ENCODE measurements at places on chromosomes 5 and 9.

DNA sequence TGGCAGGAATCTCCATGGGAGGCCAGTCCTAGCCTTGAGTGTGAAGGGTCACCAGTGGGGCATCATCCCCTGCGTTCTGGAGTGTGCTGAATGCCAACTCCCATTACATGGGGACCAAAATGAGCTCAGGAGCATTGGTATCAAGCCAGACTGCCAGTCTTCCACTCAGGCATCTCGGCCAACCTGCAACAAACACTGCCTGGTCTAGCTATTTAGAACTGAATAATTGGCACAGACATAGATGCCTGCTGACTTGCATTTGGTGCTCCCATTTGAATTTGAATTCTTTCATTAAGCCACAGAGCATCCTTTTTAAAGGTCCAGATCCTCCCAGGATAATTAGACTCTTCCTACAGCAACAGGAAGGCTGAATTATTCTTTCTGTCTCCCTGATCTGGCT is 116.6 kb upstream of the ABCA1 start:
- no peak for DNase-seq

DNA sequence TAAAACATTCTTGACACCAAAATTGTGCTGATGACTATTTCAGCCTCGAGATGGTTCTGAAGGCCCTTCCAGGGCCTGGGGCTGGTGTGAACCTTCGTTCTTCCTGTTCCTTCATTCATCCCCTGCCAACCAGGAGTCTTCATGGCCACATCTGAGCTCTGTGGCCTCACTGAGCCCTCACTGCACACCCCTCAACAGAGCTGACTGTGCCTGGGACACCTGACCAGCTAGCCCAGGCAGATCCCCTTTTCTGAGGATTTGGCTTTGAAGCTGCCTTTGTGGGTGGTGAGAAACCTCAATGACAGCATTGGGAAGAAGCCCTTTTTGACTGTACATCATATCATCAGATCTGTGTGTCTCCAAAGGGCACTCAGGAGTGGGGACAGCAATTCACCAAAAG is 13.8 kb downstream of the AK8 start:
- DNase-seq = no peak

- DNase-seq = peak; percentile 70
Observed at GRCh38 chr9:78972303-78972999, 599.3 kb upstream of the TLE4 start.

DNA sequence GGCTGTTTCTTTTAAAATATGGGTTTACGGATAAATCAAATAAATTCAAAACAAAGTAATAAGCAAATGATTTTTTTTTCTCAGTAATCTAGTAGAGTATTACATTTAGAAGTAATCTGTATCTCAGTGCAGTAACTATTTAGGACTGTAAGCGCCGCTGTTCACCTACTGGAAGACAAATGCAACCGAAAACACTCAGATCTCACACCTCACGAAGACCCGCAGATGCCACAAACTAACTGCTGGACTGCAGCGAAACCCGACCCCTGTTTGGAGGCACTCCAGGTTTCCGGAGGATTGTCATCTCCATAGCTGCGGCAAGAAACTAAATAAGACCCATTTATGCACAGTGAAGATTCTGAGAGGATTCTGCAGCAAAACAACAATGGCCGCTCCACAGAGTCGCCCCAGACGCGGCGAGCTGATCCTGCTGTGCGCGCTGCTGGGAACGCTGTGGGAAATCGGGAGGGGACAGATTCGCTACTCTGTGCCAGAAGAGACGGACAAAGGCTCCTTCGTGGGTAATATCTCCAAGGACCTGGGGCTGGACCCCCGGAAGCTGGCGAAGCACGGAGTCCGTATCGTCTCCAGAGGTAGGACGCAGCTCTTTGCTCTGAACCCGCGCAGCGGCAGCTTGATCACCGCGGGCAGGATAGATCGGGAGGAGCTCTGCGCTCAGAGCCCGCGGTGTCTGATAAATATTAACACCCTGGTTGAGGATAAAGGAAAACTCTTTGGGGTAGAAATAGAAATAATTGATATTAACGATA is at the start of gene PCDHGA8:
TSS of gene PCDHGA8 (plus strand) at position 205 of the 770 bp plus-strand sequence. CDS start at position 386, 181 bp downstream.
- no peak for DNase-seq

DNA sequence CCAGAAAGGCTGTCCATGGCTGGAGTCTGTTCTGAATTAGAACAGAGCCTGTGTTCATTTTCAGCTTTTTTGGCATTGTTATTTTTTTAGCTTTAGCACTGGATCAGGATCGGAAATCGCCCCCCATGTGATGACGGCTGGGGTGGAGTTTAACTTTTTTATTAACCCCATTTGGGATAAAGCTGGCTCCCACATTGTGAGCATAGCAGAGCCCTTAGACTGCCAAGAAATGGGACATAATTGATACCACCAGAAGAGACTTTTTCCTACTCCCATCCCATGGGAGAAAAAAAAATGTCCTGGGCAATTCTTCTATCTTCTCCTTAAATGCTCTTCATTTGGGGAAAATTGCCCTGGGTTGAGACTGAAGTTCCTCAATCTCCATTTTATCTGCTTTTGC is 52.4 kb downstream of the SLIT3 start:
- DNase-seq = no peak

GRCh38 chr5:24512423-24512822 is 132.4 kb downstream of the CDH10 start:
- no peak for DNase-seq

- DNase-seq = no peak
Observed at GRCh38 chr5:64929833-64930232, 161.1 kb downstream of the CWC27 start.

- DNase-seq = no peak
Observed at GRCh38 chr9:85944672-85945071, 3.7 kb downstream of the NAA35 start.

DNA sequence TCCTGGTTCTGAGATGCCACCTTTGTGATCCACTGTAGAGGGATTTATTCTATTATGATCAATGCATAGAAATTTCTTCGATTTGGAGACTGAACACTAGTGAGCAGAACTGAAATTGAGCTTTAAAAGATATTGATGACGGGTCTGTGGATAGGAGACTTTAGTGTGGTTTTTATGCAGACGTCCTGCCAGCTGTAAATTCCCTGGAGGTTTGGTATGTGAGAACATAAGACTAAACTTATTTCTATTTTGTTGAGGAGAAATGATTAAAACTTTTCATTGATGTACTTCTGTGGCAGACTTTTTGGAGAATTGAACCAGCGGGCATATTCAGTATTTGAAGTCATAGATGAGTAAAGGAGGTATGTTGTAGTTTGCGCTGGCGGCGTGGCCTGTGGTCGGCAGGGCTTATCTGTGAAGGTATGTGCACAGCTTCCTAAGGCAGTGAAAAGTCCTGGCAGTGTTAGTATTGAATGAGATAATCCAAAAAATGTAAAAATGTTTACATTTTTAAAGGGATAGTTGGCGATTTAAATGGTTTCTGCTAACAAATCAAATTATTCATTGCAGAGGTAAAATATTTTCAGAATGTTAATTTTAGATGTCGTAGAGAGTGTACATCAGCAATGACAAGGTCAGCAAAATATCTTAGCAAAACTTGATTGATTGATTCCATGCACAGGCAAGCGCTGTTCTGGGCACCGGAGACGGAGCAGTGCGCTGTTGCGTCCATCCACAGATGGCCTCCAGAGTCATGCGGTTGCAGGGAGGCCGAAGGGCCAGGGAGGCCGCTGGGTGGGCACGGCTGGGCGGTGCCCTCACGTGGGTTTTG is 20.4 kb downstream of the TENT4A start:
- DNase-seq = no peak

DNA sequence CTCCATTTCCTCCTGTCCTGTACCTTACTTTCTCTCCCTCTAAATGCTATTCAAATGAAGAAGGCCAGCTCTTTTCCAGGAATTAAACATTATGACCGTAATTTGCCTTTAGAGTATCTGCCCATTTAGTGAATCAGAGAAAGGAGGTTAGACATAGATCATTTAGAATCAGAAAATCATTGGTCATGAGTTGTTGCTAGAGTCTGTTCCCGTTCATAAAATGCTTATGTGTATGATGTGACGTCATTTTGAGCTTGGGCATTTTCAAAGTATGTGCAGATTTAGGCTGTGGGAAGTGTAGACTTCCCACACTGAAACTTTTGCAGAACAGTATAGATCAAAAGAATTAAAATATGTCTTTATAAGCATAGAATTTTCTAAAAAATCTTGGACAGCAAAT is 163.0 kb downstream of the ALDH1A1 start:
- DNase-seq = no peak

- no peak for DNase-seq
Observed at GRCh38 chr5:125597338-125597737, 825.9 kb upstream of the GRAMD2B start.

- DNase-seq = no peak
Observed at GRCh38 chr5:3854188-3854821, 258.7 kb downstream of the IRX1 start.

- no peak for DNase-seq
Observed at GRCh38 chr5:117623042-117623805, 1048.6 kb upstream of the SEMA6A start.

GRCh38 chr5:14174230-14174636 is 31.1 kb downstream of the TRIO start:
- peak; percentile 66 for DNase-seq

DNA sequence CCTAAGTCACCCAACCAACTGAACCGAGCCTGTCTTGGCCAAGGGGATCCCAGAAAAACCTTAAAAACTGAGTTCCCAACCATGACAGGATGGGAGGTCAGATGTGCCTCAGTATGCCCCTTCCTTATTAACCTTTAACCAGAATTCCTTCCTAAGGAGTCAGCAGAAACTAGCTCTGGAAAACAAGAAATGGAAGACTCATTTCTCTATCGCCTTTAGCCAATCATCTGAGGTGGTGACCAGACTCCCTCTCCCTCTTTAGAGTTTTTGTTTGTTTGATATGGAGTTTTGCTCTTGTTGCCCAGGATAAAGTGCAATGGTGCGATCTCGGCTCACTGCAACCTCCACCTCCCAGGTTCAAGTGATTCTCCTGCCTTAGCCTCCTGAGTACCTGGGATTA is 37.5 kb downstream of the SLC28A3 start:
- no peak for DNase-seq

DNA sequence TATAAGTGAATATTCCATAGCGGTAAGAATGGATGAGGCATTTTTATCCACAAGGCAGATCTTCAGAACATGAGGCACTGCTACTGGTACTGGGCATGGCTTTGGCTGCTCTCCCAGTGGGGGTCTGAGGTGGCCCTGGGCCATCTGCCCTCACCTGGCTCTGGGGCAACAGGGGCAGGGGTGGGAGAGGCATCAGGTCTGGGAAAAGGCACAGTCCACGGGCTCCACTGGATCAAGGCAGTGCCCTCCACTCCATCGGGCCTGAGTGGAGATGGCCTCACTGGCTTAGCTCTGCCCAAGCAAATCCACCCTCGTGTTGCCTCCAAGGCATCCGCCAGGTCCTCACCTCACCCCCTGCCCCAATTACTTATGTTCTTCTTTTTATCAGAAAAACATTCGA is 10.9 kb upstream of the NKD2 start:
- no peak for DNase-seq

DNA sequence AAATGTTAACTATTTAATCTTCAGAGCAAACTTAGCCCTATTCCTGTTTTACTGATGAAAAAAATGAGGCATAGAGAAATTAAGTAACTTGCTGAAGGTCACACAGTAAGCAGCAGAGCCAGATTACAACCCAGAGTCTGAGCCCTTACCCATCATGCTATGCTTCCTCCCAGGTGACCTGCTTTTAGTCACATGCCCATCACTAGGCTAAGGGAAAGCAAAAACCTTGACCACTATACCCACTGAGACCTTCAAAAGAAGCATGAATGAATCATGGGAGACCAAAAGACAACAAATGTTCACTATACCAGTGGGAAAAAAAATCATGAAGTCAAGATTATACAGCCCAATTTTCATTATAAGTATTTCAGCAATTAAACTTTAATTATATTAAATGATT is 5.3 kb upstream of the HAUS6 start:
- DNase-seq = no peak

- no peak for DNase-seq
Observed at GRCh38 chr9:130805510-130806326, 29.3 kb upstream of the ABL1 start.

DNA sequence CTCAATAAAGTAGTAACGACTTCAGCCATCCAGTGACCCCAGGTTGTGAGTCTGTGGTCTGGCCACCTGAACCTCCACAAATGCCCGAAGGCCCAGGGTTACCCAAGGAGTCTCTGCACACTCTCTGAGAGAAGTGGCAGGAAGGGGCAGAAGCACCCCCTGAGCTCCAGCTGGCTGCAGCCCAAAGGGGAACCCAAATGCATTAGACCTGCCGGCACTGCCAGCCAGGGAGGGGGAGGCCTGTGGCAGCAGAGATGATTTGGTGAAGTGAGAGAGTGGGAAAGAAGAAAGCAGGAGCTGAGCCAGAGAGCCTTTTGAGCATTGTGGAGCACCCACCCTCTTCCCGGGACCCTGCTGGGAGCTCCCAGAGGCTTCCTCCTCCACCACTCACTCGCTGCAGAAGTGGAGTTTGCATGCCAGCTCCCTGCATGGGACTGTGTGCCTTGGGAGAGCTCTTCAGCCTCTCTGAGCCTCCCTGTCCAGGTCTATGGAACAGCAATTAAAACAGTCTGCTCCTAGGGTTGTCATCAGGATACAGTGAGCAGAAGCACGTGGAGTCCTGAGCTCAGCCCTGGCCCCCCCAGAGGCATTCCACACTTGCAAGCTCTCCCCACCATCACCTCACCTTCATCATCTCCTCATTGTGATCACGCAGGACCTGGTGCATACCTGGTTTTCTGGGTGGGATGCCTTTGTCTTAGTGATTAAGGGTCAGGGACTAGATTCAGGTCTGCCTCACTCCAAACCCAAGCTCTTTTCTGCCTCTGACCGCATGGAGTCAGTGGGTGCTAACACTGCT is 13.8 kb upstream of the ANGPTL2 start:
- DNase-seq = no peak

DNA sequence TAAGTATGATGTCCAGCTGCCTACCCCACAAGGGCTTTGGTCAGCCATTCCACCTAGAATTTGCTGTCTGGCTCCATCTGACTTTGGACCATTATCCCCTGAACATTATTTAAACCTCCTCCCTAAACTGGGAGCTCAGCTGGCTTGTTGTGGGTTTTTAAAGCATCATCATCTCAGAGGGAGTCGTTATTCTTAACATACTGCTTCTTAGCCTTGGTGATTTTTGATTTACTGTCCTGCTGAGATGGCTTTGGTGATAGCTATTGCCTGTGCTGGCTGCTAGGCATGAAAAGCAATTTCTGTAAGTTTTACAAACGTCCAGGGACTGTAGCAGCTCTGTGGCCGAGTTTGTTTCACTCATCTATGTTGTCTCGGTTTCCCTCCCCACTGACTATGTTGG is 256.1 kb downstream of the NR3C1 start:
- no peak for DNase-seq

Measured in GM23338 (cell line).